ENCODE measurements at places on chromosomes 6 and 20.

DNA sequence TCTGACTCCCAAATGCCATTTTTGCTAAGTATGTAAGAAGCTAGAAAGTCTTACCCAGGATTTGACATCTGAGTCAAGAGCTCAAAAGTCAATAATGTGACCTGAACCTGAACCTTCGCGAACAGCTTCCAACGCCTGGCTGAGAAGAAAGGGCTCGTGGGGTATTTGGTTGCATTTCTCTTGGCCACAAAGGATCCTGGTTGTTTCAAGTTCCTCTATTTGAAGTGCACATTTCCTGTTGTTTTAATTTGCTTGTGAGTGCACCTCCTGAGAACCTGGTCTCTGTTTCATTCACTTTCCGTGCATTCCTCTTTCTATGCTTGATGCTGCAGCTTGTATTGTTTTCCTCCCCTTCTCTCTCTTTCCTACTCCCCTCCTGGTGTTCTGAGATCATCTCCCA, 212.5 kb downstream of the FOXA2 start:
- DNase-seq = peak; percentile 72

DNA sequence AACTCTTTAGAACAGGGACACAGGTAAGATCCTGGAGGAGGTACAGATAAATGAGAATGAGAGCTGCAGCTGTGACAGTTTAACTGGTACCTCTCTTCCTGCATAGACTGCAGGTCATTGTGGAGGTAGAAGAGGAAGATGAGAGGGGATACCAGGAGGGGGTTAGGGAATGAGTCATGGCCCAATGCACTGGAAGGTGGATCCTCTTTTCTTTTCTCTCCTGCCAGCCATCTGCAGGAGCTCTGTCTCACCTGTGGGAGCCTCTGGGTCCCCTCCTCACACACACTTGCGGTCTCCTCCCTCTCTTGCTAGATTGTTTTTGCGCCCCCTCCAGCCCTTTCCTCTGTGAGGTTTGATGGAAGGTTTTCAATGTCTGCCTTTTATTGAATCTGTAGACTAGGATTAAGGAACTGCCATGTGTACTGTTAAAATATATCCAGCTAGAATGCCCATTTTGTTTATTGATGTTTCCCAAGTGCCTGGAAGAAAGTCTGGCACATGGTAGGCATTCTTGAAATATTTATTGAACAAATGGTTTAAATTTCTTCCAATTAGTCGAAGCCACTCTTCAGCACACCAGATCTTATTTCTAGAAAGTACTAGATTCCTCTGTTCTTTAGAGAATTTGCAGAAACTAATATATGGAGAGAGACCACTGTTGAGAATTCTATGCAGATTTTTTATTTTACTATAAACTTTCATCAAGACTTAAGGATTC, 13.0 kb downstream of the C6orf163 start:
- DNase-seq = no peak

GRCh38 chr6:34723203-34723602, 26.6 kb upstream of the ILRUN start:
- no peak for DNase-seq

GRCh38 chr20:61288331-61288784, 36.3 kb downstream of the CDH4 start:
- no peak for DNase-seq

GRCh38 chr6:159093609-159094443, 49.0 kb upstream of the TAGAP start:
- DNase-seq = no peak

- DNase-seq = no peak
Observed at GRCh38 chr6:89269252-89269651, 45.8 kb downstream of the GABRR2 start.

DNA sequence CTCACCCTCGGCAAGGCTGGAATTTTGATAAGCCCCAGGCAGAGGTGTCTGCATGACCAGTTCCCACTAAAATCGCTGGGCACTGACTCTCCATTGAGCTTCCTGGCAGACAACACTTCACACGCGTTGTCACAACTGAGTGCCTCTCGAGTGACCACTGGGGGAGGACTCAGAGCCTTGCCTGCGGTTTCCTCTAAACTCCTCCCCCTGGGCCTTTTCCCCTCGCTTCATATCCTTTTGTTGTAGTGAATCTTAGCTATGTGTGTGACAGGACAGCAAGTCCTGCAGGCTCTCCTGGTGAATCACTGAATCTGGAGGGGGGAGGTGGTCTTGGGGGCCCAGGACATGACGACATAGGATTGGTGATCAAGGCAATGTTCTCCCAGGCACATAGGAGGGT, 670.8 kb downstream of the PRKN start:
- no peak for DNase-seq

DNA sequence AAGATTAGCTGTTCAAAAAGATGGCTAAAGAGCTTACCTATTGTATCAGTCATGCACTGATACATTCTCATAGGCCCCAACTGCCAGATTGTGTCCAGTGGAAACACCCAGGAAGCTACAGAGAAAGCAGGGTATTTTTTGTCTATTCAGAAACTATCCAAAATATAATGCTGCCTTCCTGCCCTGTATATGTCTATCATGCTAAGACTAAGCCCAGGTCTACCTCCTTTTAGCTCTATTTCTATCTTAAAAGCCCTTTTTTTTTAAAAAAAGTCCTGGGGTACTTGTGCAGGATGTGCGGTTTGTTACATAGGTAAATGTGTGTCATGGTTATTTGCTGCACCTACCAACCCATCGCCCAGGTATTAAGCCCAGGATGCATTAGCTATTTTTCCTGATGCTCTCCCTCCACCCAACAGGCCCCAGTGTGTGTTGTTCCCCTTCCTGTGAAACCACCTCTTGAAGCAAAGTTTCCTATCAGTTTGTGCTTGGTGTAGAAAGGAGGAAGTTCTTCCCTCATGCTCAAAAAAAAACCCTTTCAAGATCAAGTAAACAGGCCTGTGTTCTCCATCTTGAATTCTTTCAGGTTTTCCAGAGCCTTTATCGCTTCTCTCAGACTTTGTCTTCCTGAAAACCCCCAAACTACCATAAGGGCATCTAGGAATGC, 514 bp downstream of the DEFB129 start:
- no peak for DNase-seq

GRCh38 chr6:133468591-133468990, 227.4 kb downstream of the EYA4 start:
- no peak for DNase-seq

GRCh38 chr20:53412577-53413185, 181.0 kb downstream of the ZNF217 start:
- DNase-seq = no peak

DNA sequence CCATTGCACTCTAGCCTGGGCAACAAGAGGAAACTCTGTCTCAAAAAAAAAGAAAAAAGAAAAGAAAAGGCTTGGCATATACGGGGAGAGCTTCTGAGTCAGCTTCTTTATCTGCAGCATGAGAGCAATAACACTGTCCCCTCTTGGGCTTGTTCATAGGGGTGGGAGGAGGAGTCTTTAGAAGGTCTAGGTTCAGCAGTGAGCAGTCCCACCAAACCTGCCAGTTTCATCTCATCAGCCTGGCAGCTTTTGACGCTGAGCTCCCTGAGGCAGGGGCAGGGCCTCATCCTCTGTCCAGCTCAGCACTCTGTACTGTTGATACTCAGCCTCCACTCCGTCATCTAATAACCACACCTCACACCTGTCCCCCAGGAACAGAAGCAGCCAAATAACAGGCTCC, 5.6 kb upstream of the C6orf132 start:
- no peak for DNase-seq

DNA sequence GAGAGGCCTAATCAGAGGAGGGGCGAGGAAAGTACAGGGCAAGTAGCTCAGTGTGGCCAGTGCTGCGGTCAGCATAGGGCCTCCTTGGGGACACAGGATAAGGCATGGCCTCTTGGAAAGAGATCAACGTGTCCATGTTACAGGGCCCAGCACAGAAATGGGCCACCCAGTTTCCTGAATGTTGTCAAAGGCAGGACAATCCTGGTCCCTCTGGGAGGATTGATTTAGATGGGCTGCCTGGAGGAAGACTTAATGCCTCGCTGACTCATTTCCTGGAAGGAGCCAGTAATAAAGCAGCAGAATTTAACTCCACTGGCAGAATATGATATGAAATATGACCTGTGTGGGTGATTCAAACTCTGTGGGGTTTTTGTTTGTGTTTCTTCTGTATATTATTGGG, 16.6 kb downstream of the DDO start:
- DNase-seq = no peak

DNA sequence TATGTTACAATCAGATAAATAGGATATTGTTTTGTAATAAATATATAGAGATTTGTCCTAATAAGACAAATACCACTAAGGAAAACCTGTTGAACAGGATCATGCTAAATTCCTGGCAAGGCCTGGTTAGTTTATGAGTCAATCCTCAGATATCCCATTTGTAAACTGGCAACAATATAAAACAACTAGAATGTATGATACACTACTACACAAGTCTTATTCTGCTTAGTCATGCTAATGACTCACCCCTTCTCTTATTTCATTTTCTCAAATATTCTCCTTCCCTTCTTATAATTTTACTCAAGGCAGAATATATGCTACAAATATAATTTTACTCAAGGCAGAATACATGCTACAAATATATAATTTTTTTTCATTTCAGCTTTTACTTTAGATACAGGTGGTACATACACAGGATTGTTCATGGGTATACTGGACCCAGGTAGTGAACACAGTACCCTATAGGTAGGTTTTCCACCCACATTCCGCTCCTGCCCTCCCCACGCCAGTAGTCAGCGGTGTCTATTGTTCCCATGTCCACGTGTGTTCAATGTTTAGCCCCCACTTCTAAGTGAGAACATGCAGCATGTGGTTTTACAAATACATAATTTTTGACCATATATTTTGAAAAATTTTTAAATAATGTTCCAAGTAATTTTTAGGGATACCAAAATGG, 6.3 kb downstream of the OSER1 start:
- no peak for DNase-seq

DNA sequence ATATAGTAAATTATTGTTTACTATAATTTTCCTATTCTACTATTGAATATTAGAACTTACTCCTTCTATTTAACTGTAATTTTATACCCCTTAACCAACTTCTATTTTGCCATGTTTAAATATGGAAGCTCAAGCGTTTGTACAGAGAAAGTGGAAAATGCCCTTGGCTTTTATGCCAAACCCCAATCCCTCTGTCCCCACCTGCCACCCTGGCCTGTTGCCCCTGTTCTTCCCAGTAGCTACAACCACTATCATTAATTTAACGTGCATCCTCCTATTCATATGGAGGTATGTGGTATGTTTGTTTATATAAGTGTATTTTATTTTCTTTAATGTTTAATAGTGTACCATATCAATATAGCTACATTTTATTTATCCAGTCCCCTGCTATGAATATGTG, 58.1 kb downstream of the ASXL1 start:
- DNase-seq = no peak

DNA sequence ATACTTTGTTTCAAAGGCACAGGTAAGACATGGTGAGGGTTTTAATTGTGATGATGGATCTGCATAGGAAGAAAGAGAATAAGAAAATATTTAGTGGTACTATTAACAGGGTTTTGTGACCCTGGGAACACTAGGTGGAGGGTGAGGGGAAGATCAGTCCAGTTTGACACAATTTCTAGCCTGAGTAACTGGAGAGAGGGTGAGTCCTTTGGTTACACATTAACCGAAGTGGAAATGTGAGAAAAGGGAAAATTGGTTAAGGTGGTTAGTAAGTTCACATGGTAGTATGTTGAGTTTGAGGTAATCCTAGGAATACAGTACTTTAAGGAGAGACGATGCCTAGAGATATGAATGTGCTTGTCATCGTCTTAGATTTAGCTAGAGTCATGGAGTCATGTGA, 54.8 kb upstream of the POU3F2 start:
- DNase-seq = no peak

GRCh38 chr6:79184086-79184485, 50.4 kb downstream of the HMGN3 start:
- no peak for DNase-seq

GRCh38 chr6:137880746-137881521, 13.9 kb downstream of the TNFAIP3 start:
- DNase-seq = no peak

DNA sequence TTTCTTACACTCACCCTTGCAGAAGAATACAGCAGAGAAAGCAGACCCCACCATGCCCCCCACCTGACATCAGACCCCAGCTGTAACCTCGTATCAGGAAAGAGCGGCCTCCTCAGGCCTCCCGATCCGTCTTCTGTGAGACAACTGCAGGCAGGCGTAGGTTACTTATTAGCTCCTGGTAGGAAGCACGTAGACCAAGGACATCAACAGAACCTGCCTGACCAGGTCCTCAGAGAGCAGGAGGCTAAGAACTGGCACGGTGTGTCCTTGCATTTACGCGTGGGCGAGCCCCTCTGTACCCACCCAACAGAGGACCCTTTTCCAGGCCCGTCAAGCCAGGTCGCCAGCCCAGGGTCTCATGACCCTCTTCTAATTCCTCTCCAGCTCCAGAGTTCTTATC, 51.0 kb downstream of the ABHD12 start:
- DNase-seq = no peak

DNA sequence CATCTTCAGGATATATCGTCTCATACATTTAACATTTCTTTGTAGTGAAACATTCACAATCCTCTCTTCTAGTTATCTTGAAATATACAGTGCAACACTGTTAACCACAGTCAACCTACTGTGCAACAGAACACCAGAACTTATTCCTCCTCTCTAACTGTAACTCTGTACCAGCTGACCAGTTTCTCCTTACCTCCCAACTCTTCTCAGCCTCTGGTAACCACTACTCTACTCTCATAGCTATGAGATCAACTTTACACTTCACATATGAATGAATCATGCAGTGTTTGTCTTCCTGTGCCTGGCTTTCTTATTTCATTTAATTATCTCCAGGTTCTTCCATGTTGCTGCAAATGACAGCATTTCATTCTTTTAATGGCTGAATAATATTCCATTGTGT, 337.6 kb downstream of the BTBD9 start:
- no peak for DNase-seq

GRCh38 chr6:97110149-97110548, 172.9 kb downstream of the MMS22L start:
- DNase-seq = no peak

DNA sequence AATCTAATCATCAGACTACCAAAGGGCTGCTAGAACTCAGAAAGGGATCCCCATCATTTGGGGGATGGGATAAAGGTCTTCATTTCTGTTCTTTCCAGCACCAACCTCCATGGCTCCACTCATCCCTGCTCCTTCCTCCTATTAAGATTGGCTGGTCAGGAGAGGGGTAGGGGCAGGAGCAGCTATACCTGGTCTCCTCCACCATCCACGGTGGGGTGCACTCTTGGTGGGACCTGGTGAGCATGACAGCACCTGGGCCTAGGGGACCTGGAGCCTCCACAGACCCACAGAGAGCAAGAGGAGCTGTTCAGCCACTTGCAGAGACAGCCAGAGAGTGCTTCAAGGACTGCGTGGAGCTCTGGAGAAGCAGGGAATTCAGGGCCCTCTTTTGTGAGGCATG, 6.1 kb upstream of the ULBP2 start:
- DNase-seq = no peak
